ENCODE measurements at places on chromosomes 4 and X. TPM values are rescaled to one million over a fixed set of nuclear protein-coding genes. Genes with fewer than 3 reads are reported as not detected.

DNA sequence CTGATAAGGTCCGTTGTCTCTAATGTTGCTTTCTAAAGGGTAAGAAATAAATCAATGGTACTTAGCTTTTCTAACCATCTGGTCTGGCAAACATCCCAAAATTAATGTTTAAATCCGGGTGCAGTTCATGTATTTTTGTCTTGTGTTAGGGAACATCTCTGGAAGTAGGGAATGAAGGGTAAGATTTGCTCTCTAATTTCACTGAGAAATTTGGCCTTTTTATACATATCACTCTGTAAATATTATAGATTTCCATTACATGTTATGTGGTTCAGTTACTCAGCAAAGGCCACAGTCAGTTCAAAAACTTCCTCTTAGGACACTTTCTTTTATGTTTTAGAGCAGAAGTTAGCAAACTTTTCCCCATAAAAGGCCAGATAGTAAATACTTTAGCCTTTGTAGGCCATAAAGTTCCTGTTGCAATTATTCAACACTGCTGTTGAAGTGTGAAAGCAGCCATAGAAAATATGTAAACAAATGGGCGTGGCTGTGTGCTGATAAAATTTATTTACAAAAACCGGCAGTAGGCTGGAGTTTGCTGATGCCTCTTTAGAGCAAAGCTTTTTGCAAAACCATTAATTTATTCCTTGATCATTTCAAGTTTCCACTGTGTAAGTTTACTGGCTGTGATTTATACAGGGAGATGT lies 218.1 kb downstream of the ANTXR2 start:
- no peak for DNase-seq

- no peak for DNase-seq
Measured at GRCh38 chr4:76673362-76673761, 224.6 kb downstream of the SOWAHB start.

DNA sequence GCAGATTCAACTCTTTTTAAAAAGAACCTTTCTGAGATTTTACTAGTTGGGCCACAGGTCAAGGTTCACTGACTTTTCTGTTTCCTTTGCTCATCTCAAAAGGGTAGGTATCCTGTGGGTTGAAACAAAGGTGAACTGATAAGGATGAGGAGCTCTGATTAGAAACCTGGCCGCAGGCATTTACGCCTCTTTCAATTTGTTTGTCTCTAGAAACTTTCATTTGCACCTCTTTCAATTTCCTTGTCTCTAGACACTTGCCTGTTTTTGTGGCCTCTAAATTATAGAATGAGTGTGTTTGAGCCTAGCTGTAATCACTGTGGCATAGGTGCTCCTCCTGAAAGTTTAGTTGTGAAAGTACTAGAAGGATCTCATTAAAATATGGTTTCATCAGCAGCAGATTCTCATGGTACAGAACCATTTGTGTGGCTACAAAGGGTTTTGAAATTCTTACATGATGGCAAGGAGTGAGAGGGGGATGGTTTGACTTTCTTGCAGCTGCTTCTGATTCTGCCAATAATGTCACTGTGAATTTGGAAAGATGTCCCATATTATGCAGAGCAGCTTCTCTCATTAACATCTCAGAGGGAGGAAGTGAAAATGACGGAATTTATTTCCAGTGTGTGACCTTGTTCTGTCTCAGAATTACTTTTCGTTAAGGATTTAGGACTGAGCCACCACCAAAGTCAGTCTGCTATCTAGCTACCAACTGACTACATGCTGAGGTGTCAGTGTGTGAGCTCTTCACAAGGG lies 142.2 kb downstream of the SH2D1A start:
- no peak for DNase-seq

GRCh38 chr4:40378619-40379018 lies 43.5 kb downstream of the CHRNA9 start:
- DNase-seq, result no peak

DNA sequence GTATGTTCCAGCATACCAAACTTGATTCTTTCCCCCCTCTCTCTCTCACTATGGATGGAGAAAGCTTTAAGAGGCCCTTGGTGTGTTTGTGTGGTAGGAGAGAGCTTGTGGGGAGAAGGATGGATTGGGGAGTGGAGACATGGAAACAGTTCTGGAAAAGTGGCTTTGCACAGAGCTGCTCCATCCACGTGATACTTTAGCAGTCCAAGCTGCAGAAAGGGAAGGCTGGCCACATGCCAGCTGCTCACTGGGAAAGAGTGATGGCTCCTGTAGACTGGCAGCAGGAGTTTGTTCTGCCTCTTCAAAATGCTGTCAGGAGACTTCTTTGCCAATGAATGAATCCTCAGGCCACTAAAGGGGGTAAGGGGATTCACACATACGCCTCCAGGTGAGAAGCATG lies 21.7 kb upstream of the SEC24B start:
- no peak for DNase-seq

DNA sequence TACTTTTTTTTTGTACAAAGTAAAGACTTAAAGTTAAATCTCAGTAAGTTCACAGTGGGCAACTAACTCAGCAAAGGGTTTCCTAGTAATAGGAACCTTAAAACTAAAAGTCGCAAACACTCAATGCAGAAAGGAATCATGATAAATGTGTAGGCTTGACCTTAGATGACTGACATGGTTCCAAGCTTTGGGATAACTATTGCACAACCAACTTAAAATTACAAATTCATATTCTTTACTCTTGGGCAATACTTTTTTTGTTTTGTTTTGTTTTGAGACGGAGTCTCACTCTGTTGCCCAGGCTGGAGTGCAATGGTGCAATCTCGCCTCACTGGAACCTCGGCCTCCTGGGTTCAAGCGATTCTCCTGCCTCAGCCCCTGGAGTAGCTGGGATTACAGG lies 8.2 kb downstream of the ELOVL6 start:
- peak; percentile 34 for DNase-seq

DNA sequence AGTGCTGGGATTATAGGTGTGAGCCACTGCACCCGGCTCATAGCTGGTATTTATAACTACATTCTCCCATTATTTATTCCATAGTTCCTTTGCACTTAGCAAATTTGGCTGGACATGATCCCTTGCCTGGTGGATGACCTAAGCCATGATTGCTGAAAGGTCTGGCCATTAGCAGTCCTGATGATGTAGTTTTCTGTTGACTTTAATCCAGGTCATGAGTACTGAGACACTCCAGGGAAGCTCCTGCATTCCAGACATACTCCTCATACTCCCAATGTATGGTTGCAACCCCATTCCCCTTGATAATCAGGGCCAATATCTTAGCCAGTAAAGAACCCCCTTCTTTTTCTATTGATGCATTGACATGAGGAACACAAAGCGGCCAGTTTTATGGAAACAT lies 24.4 kb upstream of the MGST2 start:
- no peak for DNase-seq

- DNase-seq, result no peak
Measured at GRCh38 chr4:77332696-77333270, 175.8 kb downstream of the CCNG2 start.

DNA sequence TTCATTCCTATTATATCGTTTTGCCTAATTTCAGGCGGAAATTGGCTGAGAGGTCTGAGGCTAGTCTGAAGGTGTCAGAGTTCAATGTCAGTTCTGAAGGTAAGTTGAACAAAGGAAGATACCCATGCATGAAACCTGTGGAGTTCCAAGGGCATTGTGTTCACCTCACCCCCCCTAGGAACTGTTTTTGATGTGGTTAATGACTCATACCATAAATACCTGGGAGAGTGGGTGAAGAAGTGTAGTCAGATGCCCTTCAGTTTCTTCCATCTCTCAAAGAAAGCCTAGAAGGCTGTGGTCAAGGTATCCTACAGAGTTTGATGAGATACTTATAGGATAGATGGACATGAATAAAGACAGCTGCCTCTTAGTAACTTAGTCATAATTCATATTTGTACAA lies 2.7 kb downstream of the UTP14A start:
- DNase-seq, result no peak

DNA sequence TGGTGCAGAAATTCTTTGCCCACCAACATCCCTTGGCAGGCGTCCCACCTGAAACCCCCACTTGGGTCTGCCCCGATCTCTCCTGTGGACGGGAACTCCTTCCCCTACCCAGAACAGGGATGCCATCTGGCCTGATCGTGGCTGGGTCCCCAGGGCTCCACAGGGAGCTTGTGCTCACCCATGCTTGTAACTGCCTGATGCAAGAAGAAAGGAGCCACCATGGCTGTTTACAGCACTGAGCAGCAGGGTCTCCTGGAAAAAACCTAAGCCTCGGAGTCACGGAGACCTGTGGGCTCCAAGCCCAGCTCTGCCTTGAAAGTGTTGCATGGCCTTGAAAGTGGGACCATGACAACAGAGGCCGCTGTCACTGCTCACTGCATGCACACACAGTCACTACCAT lies 101.5 kb upstream of the AFAP1 start:
- DNase-seq, result no peak

DNA sequence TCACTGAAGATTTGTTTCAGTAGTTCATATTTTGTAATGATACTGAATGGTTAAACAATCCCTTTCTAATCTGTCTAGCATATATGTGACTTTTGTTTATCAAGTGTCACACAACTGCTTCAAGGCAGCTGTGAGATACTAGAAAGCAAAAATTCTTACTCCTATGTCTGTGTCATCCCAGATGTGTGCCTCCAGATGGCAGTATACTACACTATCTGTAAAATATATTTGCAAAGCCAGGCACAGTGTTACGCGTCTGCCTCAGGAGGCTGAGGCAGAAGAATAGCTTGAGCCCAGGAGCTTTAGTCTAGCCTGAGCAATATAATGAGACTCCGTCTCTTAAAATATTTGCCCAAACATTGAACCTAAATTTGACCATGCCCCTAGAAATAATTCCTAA lies 4.0 kb downstream of the NUDT10 start:
- no peak for DNase-seq

DNA sequence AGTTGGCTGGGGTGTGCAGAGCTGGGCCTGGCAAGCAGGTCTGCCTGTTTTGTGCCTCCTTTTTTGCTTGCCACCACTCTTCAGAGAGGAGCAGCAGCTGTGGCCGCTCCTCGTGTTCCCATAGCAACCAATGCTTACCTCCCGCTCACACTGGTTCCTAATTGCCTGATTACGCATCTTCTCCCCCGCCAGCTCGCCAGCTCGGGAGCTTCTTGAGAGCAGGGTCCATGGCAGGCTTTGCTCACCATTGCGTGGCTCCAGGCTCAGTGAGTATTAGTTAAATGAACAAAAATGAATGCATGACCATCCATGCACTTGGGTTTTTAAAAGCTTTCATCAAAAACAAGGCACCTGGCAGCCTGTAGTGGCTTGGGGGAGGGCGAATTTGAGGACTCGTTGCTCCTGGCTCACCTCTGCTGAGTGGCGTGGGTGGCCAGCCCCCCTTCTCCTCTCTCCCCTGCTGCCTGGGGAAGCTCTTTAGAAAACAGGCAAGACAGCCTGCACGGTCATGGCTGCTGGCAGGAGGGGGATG lies 14.2 kb upstream of the PJA1 start:
- DNase-seq, result peak; percentile 24

GRCh38 chr4:20017070-20017776 lies 234.5 kb upstream of the SLIT2 start:
- no peak for DNase-seq

DNA sequence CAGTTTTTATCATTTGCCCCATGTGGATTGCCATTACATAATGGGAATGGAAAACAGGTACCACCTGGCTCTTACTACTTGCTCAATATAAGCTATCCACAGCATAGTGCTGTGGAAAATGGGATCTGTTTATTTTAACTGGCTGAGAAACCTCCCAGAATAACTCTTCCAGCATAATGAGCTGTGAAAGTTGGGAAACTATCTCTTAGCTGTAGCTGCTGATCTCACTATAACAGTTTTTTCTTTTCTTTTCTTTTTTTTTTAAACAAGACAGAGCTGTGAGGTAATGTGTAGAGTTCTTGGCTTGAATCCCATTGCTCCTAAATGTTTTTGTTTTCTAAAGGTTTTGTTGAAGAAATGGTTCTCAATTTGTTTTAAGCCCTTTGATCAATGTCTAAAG lies 988.3 kb downstream of the PCDH19 start:
- DNase-seq, result no peak

- no peak for DNase-seq
Measured at GRCh38 chr4:117326091-117326490, 240.7 kb upstream of the TRAM1L1 start.

DNA sequence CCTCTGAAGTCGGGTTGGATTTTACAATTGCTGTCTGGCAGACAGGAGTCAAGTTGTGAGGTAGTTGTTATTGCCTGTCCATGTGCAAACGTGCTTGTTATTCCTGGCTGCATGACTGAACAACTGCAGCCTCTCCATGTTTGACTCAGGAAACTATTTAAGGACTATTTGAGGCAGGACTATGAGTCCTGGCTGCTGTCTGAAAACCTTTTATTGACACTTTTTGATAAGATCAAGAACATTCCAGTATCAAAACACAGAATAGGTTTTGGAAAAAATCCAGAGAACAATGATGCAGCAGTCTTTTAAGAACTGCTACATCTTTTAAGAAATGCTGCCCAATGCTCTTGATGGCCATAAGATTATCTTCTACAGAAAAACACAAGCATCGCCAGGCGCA lies 10.0 kb upstream of the SPRY1 start:
- no peak for DNase-seq

- no peak for DNase-seq
Measured at GRCh38 chr4:39559626-39560025, 32.4 kb upstream of the UGDH start.

DNA sequence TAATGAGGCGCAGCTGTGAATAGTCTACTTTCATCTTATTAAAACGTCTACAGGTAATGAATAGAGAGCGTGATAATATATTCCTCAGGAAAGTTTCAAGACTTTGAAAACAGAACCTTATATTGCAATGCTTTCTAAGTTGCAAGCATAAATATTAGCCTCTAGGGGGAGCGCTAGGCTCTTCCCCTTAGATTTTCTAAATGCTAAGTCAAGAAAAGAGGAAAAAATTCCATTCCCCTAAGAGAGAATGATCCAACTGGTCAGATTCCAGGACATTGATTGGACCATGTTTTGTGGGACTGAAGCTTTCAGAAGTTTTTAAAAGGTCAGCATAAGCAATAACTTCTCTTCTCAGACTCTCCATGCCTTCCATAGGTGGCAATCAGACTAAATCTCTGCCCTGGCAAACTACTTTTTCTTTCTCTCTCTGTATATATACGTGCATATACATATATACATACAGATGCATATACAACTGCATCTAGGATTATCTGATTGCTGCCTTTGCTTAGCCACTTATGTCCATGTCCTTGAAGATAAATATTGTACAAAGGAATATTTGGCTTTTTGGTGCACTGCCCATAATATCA lies 492.9 kb downstream of the INPP4B start:
- DNase-seq, result no peak

- no peak for DNase-seq
Measured at GRCh38 chr4:996030-996996, 3.1 kb upstream of the SLC26A1 start.

GRCh38 chrX:47936940-47937317 lies 66.9 kb downstream of the ZNF182 start:
- no peak for DNase-seq

The PAGE4 gene
- 1.4 TPM for total RNA-seq

The RHOXF1 gene
- total RNA-seq, result not detected

The CSAG1 gene
- total RNA-seq, result not detected

The SSR4 gene
- 115 TPM for total RNA-seq

The CCNQ gene
- total RNA-seq, result 38.6 TPM

The CPZ gene
- 0.42 TPM for total RNA-seq

The CXCL1 gene
- total RNA-seq, result 9.1 TPM

Measured in esophagus muscularis mucosa (tissue), 4 donors.